Prostate gland (tissue), 2 donors: ENCODE measurements at places on chromosomes 16 and 17.

DNA sequence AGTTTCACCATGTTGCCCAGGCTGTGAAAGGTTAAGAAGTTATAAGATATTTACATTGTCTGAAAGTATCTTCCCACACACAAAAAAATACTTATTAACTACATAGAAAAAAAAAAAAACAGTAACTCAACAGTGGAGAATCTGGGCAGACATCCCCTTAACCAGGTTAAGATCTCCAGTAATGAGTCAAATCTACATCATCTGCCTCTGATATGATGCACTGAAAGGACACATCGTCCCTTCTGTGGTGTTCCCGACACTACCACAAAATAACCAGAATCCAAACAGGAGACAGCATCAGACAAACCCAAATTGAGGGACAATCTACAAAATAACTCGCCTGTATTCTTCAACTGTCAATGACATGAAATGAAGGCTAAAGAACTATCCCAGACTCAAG is 40.0 kb downstream of the CMTM4 start:
- DNase-seq = no peak

- no peak for DNase-seq
Observed at GRCh38 chr17:8274816-8275215, 13.7 kb upstream of the RANGRF start.

- DNase-seq = no peak
Observed at GRCh38 chr17:46910179-46910927, 12.6 kb upstream of the GOSR2 start.

DNA sequence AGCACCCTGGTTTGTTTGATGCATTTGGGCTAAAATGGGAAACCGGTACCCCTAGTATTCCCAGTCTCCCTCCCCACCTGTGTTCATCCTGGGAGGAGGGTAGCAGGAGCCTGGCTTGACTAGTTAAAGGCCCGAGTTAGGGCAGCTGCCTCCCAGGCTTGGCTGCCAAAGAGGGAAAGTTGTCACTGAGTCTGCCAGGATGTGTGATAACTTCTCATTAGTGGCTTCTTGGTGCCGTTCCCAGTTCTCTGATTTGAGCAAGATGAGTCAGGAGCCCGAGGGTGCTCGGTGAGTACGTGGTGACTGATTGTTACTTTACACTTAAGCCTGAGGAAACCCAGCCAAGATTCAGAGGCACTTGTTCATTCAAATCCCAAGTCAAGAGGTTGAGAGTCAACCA is 2.5 kb downstream of the KRT32 start:
- DNase-seq = peak; percentile 87

- no peak for DNase-seq
Observed at GRCh38 chr16:47734081-47734857, 273.1 kb downstream of the PHKB start.

GRCh38 chr17:9498490-9498889 is 77.1 kb downstream of the STX8 start:
- no peak for DNase-seq

GRCh38 chr16:31182391-31182790 is 2.5 kb downstream of the FUS start:
- no peak for DNase-seq

GRCh38 chr17:27994586-27994985 is 47.9 kb upstream of the NLK start:
- DNase-seq = no peak

GRCh38 chr17:37190493-37190892 is 185.3 kb upstream of the C17orf78 start:
- no peak for DNase-seq

GRCh38 chr16:69924041-69924775 is 26.9 kb upstream of the CLEC18A start:
- no peak for DNase-seq

DNA sequence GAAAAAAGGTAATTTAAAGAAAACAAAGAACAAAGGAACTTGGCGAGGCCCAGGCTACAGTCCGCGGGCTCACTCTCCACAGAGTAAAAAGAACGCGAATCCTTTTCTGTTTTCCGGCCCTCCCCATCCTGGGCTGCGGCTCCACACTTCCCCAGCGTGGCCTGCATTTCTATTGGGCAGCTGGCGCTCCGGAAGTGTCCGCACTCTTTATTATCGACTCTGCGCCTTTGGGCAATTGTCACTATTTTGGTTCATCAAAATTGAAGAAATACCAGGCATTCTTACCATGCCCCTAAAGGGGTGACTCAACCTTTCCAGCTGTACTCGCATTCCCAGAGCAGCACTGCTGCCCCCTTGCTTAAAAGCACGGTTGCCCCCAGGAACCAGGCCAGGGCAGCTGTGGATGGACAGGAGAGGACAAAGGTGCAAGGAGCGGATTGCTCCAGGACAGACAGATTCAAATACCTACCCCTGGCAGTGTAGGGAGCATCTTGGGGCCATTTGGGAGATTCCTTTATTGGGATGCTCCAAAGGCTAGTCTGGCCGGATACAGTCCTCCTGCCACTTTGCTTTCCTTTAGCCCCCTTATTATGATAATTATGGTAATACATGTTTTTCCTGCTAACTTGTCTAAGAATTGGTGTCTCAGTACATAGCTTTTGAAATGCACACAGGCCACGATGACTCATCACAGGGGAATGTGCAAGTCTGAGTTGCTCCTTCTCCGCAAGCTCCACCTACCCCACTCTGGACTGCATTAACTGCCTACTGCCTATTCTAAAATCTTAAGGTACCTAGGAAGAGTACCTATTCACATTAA is 985 bp upstream of the SLFN12 start:
- peak; percentile 72 for DNase-seq

DNA sequence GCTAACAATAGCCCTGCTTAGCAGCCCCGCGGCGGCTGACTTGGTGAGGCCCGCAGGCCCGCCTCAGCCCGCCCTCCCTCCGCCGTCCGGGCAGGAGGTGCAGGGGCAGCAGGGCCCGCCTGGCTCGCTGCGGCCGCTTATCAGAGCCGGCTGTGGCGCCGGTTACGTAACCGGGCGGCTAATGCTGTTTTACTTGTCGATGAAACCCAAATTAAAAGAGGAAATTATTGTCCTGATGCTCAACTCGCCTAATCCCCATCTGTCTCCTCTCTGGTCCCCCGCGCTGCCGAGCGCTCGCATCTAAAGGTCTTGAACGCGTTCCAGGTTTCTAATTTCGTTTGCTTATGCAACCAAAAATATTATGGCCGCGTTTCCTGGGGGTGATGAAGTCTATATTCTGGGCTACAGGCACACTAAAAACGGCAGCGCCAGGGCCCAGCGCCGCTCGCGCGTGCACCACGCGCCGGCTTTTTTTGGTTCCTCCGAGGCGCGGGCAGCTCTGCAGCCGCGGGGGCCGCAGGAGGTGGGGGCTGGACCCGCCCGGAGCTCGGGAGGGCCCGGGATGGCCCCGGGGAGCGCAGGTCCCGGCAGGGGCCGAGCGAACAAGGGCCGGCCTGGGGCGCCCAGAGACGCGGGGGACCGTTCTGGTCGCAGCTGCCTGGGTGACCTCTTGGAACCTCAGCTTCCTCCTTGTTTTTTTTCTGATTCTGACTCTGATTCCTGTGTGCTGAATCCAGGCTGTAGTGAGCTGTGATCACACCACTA is 65.2 kb upstream of the TOB1 start:
- peak; percentile 61 for DNase-seq

- DNase-seq = peak; percentile 15
Observed at GRCh38 chr16:24834459-24835335, 11.1 kb upstream of the SLC5A11 start.

GRCh38 chr16:54882556-54882955 is 48.1 kb upstream of the IRX5 start:
- no peak for DNase-seq

- no peak for DNase-seq
Observed at GRCh38 chr17:66952681-66953629, 11.6 kb upstream of the CACNG4 start.

GRCh38 chr16:80197741-80198201 is 343.0 kb upstream of the DYNLRB2 start:
- DNase-seq = no peak

- no peak for DNase-seq
Observed at GRCh38 chr17:45370949-45371413, 54.2 kb upstream of the MAP3K14 start.

DNA sequence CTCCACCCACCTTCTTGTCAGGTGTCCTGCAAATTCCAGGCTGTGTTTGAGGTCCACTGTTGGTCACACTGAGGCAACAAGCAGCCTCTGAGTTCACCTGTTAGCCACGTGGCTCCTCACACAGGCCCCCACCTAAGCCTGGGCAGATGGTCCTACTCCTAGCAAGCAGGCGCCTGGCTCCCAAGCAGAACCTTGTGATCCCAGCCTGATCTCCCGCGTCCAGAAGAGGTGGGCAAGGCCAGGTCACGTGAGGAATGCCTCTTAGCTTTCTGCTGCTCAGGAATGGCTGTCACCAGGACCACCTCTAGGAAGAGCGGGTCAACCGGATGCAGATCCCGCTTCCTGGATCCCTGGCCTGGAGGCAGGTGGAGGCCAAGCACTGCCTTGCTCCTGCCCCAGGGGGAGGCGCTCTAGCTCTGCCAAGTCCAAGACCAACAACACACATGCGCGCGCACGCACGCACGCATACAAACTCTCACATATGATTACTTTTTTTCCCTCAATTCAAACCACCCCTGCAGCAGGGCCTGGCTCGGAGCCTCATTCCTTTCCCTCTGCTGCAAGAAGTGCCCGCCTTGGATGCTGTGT is 9.5 kb downstream of the CYB561 start:
- no peak for DNase-seq

- no peak for DNase-seq
Observed at GRCh38 chr17:58679263-58680037, 12.4 kb downstream of the TEX14 start.

DNA sequence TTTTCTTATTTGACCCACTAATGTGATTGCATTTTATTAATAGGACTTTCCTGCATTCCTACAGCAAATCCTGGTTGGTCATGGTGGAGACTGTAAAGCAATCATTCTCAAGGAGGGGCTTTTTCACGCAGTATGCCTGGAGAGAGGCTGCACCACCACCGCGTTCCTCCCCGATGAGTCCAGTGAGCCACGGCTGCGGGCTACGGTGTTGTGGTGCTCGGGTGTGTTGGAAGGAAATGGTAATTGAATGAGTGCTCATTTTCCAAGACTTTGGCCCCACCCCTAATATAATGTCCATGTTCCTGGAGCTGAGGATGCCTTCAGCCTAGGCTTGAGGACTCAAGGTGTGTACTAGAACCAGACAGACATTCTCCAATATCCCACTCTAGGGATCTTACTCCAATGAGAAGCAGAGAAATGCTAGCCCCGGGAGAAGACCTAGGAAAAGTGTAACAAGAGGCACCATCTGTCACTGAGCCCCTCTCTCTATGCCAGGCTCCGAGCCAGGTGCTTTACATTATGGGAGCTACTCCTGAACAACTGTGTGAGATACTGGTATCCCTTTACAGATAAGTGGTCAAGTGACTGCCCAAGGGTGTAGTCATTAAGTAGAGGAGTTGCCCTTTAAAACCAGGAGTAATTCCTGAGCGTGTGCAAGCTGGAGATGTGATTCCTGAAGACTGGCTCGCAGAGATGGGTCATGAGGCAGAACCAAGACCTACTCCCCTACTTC is 39.4 kb downstream of the HEATR6 start:
- no peak for DNase-seq

- DNase-seq = no peak
Observed at GRCh38 chr16:72728516-72728915, 319.4 kb downstream of the ZFHX3 start.

DNA sequence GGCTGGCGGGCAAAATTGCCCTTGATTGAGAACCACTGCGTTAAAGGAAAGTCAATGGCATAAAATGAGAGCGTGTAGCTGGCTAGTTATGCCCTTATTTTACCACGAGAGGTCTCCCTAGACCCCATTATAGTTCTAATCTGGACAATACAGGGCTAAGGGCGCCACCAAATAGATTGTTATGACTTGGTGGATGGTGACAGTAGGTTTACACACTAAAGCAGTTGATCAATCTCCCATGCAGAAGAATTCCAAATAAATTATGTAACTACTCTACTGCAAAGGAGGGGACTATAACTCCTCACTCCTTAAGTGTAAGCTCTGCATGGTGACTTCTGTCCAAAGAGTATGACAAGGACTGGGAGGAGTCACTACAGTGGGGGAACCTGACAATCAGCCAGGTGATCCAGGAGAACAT is 20.4 kb upstream of the YPEL2 start:
- peak; percentile 44 for DNase-seq

- no peak for DNase-seq
Observed at GRCh38 chr16:14369734-14370598, 260.1 kb downstream of the PARN start.

DNA sequence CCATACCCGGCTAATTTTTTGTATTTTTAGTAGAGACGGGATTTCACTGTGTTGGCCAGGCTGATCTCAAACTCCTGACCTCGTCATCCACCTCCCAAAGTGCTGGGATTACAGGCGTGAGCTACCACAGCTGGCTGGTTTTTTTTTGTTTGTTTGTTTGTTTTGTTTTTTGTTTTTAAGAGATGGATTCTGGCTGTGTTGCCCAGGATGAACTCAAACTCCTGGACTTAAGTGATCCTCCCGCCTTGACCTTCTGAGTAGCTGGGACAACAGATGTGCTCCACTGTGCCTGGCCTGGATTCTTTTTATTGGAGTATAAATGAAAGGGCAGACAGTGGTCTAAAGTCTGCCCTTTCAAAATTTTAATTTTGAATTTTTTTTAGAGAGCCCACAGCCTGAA is 44.7 kb downstream of the FOXK2 start:
- DNase-seq = no peak

GRCh38 chr17:72985882-72986720 is 106.4 kb downstream of the SLC39A11 start:
- DNase-seq = peak; percentile 64

- DNase-seq = no peak
Observed at GRCh38 chr17:305090-305976, 47.3 kb downstream of the RPH3AL start.

DNA sequence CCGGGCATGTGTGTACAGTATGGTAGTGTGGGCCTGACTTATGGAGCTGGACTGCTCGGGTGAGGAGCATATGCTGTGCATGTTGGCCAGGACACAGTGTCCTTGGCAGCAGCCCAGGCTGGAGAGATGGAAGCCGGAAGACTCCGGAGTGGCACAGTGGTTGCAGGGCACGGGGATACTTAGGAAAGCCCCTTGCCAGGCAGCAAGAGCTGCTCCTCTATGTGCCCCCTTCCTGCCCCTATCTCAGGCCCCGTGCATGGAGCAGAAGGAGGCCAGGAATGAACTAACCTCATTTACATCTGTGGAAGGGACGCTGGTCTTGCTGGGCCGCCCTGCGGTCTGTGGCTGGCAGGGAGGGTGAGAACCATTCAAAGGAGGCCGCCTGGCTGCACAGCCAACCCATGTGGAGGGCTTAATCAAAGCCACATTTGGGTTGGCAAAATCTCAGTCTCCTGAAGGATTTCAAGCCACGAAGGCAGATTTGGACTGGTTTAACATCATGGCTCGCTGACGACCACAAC is 32.2 kb upstream of the RCVRN start:
- DNase-seq = peak; percentile 73

DNA sequence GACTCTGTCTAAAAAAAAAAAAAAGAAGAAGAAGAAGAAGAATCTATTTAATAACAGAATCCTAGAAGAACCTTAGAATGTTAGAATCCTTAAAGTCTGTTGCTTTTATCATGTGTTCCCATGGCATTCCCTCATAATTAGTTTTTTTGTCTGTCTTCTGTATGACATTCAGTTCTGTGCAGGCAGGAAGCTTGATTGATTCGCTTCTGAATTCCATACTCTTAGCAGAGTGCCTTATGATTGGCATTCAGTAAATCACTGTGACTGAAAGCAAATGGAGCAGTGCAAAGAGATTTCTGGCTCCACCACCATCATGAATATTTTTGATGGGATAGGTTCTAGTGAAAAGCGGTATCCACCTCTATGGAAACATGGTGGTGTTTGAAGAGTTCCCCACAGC is 1065.9 kb upstream of the RBFOX1 start:
- DNase-seq = no peak
